ENCODE measurements at places on chromosomes 7 and 10.

GRCh38 chr7:31785101-31785500, 98.1 kb downstream of the PPP1R17 start:
- no peak for DNase-seq

GRCh38 chr10:88136712-88137111, 273.3 kb downstream of the PTEN start:
- no peak for DNase-seq

GRCh38 chr7:140557809-140558518, 78.7 kb upstream of the MKRN1 start:
- DNase-seq: no peak

DNA sequence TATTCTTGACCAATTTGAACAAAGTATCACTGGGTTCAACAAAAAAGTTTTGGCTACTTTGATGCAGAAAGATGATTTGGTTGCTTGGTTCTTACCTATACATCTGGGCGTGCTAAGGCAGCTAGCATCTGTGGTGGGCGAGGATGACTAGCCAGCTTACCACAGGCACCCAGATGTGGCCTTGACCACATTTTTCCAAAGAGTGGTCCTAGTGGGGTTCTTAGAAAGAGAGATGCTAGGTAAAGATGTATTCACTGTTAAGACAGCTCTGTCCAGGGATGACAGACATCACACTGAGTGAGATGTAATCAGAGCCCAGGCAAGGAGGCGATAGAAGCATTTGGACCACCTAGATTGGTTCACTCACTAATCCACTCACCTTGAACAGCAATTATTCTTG, 785 bp downstream of the DNTT start:
- no peak for DNase-seq

GRCh38 chr10:34031400-34031799, 696.9 kb upstream of the NRP1 start:
- DNase-seq: no peak

GRCh38 chr10:85874208-85874607, 492.4 kb downstream of the GRID1 start:
- no peak for DNase-seq

DNA sequence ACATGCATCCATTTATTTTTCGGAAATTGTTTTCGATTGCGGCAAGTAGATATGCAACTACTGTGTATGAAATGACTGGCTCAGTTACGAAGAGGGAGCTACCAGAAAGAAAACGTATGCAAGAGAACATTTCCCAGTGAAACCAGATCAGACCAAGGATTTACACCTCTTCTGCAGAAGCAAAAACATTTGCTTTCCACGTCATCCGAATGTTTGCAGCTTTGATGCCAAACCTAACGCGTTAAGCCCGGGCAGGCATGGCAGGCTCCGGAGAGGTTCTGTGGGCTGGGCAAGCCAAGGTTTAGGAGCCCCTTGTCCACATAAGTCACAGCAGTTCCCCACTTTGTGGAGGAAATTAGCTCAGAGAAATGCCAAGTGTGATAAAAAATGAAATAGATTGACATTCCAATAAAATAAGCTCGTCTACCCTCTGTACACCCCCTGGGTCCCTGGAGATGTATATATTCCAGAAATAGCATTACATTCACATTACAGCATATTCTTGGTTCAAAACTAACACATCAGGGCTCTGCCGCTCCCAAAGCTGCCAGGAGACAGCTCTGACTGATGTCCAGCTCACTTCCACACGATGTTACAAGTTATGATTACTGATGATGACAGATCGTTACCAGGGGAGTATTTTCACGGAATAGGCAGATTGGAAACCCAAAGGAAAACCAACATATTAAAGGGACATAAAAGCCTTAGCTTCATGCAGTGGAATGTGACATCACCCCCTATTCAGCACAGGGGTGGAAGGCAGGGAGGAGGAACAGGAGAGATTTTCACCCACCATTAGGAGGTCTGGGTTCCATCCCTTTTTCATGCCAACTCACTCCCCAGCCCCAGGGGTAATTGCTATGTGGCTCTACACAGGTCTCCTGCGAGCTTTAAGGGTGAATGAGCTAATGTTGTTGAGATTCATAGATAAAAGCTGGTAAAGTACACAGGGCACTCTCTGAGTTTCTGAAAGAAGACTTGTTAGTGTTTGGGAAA, 81.5 kb downstream of the LYZL1 start:
- no peak for DNase-seq

DNA sequence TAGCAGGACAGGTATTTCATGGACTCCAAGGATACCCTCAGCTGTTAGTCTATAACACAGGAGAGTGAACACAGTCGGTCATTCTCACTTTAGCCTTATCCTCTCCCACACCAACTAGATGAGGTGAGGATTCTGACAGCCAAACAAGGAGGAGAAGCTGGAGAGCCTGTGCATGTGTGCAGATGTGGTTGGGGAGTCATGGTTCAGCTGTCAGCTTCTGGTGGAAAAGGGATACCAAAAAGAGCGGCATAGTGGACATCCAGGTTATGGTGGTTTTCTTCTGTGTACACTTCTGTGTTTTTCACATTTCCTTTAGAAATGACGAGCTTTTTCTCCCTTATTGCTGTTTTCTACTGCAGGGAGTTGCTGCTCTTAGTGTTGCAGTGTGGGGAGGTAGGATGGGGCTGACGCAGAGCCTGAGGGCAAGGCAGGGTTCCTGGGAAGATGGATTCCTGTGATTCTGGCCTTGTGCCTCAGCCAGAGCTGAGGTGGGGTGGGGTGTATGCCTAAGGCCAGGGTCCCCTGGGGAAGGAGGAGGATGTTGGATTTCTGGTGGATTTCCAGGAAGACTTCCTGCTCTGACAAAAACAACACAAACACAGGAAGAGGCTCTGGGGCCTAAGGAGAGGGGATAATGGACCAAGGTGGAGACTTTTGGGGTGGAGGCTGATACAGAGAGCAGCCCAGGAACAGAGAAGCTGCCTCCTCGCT, 26.6 kb downstream of the PLAU start:
- no peak for DNase-seq

- no peak for DNase-seq
These were observed 65.6 kb downstream of the ZEB1 start for GRCh38 chr10:31384589-31384949.

GRCh38 chr7:134031835-134032617, 95.1 kb upstream of the LRGUK start:
- DNase-seq: no peak

- no peak for DNase-seq
These were observed 178.6 kb downstream of the ZNF438 start for GRCh38 chr10:30853066-30853465.

- no peak for DNase-seq
These were observed 112.6 kb downstream of the PRKAG2 start for GRCh38 chr7:151764056-151764920.

DNA sequence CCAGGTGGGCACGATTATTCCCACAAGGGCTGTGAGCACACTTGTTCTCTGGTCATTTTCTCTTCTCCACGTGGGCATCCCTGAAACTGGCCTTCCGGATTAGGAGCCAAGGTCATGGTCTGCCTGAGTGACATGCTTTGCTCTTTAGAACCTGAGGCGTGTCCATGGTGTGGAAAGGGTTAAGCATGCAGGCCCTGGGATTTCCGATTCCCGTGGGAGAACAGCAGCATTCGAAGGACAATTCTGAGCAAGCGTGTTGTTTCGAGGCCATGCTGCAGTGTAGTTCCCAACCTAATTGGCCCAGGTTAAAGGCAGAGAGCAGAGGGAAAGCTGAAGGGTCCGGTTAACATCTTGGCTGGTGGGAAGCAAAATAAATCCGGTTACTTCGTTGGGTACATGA, 245.9 kb downstream of the SKAP2 start:
- no peak for DNase-seq

- DNase-seq: no peak
These were observed 37.1 kb downstream of the STARD3NL start for GRCh38 chr7:38215115-38215514.

GRCh38 chr7:31307972-31308371, 32.6 kb downstream of the NEUROD6 start:
- no peak for DNase-seq

DNA sequence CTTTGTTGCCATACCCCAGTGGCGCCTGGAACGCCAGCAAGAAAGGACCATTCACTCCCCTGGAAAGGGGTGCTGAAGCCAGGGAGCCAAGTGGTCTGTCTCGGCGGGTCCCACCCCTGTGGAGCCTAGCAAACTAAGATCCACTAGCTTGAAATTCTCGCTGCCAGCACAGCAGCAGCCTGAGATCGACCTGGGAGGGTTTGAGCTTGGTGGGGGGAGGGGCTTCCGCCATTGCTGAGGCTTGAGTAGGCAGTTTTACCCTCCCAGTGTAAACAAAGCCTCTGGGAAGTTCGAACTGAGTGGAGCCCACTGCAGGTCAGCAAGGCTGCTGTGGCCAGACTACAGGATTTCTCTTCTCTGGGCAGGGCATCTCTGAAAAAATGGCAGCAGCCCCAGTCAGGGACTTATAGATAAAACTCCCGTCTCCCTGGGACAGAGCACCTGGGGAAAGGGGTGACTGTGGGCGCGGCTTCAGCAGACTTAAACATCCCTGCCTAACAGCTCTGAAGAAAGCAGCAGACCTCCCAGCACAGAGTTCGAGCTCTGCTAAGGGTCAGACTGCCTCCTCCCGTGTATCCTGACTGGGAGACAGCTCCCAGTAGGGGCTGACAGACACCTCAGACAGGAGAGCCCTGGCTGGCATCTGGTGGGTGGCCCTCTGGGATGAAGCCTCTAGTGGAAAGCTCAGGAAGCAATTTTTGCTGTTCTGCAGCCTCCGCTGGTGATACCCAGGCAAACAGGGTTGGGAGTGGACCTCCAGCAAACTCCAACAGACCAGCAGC, 281.1 kb upstream of the SP4 start:
- no peak for DNase-seq

- no peak for DNase-seq
These were observed 316.6 kb downstream of the PLXDC2 start for GRCh38 chr10:20132816-20133215.

DNA sequence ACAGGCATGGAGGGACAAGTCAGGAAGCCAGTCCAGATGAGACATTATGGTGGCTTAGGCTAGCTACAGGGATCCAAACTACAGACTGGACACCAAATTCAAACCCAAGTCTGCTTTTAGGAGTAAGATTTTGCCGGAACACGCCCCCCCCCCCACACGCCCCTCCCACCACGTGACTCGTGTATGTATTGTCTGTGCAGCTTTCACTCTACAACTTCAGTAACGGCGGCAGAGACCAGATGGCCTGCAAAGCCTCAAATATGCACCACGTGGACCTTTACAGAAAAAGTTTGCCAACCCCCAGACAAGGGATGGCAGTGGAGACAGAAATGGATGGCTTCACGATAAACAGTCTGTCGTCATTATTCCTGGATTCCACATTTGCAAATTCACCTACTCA, 14.5 kb downstream of the HIPK2 start:
- DNase-seq: no peak

DNA sequence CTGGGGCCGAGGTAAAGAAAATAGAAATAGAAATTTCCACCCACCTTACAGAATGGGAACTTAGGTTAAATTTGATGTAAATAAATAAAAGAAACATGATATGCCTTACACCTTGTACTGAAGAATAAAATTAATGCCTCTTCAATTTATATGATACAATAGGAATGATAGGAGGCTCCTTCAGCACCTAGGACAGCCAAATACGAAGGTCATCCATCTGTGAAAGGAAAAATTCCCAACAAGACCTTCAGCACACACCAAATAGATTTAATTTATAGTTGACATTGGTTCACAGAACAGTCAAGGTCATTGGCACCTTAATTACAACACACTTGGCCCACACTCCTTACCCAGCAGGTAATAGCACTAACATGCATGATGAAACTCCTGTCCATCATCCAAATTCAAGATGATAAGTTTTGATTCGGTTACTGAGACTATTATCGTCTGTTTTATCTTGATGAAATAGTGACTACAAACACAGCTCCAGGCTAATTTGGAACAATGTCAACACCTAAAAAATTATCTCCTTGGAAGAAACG, 250.9 kb downstream of the SNX13 start:
- DNase-seq: no peak

- DNase-seq: no peak
These were observed 4.6 kb upstream of the SERPINE1 start for GRCh38 chr7:101121991-101122932.

GRCh38 chr10:11824825-11825224, 1.7 kb downstream of the PROSER2 start:
- no peak for DNase-seq

DNA sequence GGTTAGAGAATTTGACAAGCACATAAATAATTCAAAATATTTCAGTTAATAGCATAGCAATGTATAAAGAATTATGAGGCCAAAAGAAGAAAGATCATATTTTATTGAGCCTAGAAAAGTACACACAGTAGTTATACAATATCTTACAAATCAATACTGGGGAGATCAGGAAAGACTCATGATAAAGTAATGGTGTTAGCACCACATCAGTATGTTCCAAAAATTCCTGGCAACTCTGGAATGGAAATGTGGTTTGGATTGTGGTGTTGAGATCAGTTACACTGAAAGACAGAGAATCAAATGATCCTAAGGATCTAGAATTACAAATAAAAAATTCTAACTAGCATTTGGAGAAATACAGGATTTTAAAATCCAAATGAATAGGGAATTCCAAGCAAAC, 420.5 kb upstream of the CNTNAP2 start:
- DNase-seq: no peak

- DNase-seq: no peak
These were observed 3.4 kb upstream of the CHST12 start for GRCh38 chr7:2399848-2400587.

DNA sequence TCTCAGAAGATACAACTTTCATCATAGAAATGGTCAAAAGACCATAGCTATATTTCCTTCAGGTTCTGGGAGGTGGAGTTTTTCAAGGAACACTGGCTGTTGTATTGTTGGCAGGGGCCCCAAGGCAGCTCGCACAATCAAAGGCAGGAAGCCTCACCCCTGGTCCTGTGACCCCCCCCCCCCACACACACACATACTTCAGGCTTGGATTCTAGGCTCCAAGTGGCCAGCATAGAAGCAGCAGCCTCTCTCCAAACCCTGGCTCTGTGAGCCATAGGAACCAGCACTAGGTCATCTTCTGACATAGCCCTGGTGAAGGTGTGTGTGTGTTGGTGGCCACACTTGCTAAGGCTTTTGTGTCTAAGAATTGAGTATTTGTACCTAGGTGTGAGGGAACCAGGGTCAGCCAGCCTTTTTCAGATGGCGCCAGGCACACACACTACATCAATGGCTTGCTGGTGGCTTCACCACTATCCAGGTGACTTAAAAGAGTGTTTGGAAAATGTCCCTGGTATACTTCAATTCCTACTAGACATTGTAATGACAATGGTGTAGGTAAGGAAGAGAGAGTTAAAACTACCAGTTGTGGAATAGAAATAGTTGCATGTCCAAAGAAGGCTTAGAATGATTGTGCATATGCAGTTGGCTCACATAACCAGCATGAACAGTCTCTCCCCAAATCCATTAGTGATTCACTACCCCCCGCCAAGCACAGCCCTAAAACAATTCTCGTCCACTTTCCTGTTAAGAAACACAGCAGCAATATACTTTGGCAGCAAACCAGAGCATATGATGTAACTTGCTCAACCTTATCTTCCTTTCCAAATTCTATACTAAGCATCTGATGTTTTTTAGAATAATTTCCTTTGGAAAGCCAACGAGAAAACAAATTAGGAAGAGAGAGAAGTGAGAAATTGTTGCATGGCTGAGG, 91.3 kb downstream of the AVL9 start:
- no peak for DNase-seq

- no peak for DNase-seq
These were observed 205.0 kb downstream of the SORCS1 start for GRCh38 chr10:106959521-106959920.

GRCh38 chr7:116732788-116733694, 61.0 kb downstream of the MET start:
- no peak for DNase-seq

Data from C1 segment of cervical spinal cord (tissue), 14 donors.